Mammary microvascular endothelial cell (primary cell): ENCODE measurements at places on chromosomes 6 and 20. TPM values are rescaled to one million over a fixed set of nuclear protein-coding genes. Genes with fewer than 3 reads are reported as not detected.

SLC22A16 gene
- total RNA-seq: 1.6 TPM in 1 of 2 replicates, not detected in the other

SNAP91 gene
- total RNA-seq: 0.15 TPM in 1 of 2 replicates, not detected in the other

DLL1 gene
- 1.2 and 2.0 TPM in 2 replicates for total RNA-seq

GATA5 gene
- total RNA-seq: not detected in 2 replicates

CNR1 gene
- 0.05 TPM in 1 of 2 replicates, not detected in the other for total RNA-seq
